ENCODE measurements at places on chromosomes 2 and 18.

DNA sequence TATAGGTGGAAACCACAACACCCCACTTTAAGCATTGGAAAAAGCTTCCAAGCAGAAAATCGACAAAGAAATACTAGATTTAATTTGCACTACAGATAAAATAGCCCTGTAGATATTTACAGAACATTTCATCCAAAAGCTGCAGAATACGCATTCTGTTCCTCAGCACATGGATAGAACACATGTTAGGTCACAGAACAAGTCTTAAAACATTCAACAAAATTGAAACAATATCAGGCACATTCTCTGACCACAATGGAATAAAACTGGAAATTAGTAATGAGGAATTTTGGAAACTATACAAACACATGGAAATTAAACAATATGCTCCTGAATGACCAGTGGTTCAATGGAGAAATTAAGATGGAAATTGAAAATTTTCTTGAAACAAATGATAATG is 27.8 kb upstream of the XDH start:
- DNase-seq: no peak

GRCh38 chr2:240891492-240892340 is 4.2 kb downstream of the MAB21L4 start:
- no peak for DNase-seq

DNA sequence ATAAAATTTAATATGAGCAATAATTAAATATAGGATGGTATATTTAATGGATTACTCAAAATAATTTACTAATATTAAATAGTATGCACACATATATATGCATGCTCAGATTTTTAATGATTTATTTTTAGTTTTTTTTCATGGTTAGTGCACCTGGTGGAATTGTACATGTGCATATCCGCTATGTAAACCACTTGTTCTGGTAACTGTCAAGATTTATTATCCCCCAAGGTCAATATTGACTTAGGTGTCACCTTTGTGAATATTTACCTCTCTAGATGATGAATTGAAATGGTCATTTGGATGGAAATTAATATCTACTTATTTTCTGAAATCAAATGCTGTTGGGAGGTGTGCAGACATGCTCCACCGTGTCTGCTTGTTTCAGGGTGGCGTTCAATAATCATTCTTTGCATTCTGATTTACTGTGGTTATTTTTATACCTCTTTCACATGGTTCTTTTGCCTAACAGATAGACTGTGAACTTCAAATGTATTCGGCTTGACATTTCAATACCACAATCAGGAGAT is 14.7 kb downstream of the CNTNAP5 start:
- DNase-seq: no peak

GRCh38 chr2:36562240-36562639 is 35.7 kb downstream of the FEZ2 start:
- DNase-seq: no peak

- DNase-seq: no peak
Measured at GRCh38 chr18:65221736-65222135, 529.1 kb upstream of the CDH7 start.

- DNase-seq: no peak
Measured at GRCh38 chr2:113910967-113911678, 21.2 kb downstream of the ACTR3 start.

DNA sequence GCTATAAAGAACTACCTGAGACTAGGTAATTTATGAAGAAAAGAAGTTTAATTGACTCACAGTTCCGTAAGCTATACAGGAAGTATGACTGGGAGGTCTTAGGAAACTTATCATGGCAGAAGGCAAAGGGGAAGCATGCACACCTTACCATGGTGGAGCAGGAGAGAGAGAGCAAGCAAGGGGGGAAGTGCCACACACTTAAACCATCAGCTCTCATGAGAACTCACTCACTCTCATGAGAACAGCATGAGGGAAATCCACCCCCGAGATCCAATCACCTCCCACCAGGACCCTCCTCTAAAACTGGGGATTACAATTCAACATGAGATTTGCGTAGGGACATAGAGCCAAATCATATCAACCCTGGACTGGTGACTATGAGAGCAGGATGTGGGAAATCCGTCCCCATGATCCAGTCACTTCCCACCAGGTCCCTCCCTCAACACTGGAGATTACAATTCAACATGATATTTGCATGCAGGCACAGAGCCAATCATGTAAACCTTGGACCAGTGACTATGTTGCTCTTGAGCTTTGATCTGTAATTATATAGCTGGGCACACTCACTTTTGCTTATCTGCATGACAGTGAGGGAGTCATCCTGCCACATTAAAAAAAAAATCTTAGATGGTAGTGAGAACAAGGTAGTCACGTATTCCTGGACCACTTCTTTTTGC is 12.9 kb downstream of the ADAM23 start:
- no peak for DNase-seq

- no peak for DNase-seq
Measured at GRCh38 chr18:62950246-62950645, 234.9 kb downstream of the PHLPP1 start.

- no peak for DNase-seq
Measured at GRCh38 chr2:41579806-41580205, 468.0 kb upstream of the PKDCC start.

DNA sequence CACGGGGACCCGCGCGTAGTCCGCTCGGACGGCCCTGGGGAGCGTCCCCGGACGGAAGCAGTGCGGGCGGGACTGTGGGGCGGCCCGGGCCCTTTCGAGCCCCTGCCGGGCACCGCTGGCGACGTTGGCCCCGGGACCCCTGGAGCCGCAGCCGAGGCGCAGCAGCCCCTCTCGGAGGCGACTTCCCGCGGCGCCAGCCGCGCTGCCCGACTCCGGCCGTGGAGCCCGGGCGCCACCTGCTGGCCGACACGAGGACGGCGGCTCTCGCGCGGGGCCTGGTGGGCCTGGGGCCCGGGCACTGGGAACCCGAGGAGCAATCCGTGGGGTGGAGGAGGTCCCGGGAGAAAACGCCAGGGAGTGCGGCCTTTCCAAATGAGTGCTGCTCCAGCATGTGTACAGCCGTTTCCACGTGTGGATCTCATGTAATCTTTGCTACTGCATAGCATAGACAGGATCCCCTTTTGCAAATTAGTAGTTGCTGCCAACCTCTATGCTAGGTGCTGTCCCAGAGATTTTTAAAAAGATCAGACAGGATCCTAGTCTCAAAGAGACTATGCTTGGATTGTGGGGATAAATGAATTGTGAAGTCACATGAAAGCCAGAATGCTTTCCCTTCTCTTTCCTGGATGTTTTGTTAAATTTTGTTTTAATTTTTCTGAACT is 4.0 kb downstream of the ID2 start:
- peak; percentile 65 for DNase-seq

DNA sequence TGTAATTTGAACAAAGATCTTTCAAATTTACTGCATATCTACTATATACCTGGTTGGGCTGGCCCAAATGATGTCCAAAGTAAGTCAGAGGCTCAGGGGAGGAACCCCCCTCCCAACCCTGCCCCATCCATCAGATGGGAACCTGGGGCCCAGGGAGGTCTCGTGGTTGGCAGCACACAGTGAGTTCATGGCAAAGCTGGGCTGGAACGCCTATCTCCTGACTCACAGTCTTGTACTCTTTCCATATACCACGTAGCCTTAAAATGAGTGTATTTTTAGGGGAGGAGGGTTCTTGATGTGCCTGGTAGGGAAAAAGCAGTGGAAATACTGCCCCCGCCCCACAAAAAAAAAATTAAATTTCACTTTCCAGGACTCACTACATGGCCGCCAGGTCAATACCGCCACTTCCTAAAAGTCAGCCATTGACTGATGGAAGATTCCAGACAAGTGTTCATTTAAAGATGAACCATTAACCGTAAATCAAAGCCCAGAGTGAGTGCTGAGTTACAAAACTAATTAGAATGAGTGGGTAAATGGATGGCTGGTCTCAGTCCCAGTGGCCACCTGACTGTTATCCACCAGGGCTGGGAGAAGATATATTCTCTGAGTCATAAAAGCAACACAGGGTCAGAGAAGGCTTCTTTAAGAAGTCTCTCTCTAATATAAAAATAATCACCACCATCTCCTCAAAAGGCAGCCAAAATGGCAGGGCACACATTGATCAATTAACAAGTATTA is 80.5 kb downstream of the ZBTB7C start:
- no peak for DNase-seq

DNA sequence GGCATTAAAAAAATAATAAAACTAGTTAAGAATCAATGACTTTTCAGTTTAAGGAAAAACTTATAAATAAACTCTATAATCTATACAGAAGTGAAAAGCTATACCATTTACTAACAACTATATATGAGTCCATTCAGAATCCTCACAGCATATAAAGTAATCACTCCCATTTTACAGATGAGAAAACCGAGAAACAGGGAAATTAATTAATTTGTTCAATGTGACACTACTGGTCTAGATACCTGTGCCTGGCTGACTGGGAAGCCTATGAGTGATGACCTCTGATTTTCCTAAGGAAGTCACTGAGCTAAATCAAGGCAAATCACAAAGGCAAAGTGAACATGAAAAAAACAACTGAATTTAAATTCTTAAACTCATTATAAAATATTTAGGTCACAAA is 99.5 kb upstream of the RNU4ATAC start:
- no peak for DNase-seq

DNA sequence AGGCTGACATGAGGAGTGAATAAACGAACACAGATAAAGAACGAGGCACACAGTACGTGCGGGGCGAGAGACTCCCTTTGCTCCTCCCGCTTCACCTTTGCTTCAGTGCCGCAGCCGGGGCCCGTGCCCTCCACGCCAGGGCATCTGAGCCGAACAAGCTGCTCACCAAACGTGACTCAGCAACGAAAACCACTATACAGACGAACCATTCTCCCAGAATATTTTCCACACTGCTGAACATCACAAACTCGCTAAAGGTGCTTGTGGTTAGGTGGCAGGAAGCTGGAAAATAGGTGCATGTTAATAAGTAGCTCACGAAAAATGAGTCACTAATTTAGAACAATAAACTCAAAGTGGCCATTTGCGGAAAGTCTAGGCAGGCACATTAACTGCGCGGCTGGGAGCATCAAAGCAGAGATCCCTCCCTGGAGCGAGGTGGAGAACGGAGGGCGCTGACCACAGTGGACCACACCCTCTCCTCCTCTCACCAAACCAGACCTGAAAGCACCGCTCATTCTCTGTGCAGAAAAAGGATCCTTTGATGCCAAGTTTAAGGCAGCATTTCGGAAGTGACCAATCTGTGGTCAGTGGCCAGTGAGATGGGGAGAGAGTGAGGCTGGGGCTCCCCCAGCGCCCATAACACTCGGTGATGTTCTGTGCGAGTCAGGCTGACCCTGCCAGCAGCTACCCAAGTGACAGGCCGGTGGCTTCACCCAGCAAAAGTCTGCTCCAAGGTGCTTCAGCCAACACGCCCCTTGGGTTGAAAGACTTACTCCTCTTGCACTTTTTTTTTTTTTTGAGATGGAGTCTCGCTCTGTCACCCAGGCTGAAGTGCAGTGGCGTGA is 153.2 kb downstream of the HDAC4 start:
- DNase-seq: no peak

GRCh38 chr2:86216575-86217555 is 17.6 kb downstream of the MRPL35 start:
- DNase-seq: no peak

- DNase-seq: no peak
Measured at GRCh38 chr18:33866386-33866785, 288.4 kb downstream of the ASXL3 start.

DNA sequence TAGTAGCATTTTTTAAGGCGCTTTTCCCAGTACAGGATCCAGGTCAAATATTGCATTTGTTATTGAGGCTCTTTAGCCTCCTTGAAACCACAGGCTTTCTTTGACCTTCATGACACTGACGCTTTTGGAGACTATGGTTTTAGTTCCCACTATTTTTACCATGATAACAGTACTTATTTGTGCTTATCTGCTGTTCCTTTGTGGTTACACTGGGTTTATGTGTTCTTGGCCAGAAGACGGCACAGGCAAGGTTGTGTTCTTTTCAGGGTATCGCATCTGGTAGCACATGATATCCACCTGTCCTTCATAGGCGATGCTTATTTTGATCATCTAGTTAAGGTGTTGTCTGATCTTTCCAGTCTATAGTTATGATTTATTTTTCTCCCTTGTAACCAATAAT is 16.8 kb upstream of the MBOAT2 start:
- DNase-seq: no peak

DNA sequence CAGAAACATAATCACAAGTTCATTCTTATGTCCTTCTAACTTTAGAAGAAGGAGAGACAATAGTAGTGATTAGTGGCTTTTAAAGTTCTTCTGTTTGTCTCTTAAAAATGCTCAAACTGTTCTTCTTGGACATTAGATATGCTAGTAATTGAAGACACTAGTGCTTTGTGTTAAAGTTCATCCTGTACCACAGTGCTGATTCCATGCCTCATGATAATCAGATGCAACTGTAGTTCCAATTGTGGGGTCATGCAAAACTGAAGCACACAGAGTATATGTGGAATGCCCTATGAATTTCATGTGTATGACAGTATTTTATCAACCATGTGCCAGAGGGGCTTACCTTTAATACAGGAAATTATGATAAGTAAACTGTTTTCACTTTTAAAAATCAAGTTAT is 11.4 kb upstream of the KCNJ13 start:
- DNase-seq: no peak

GRCh38 chr2:149018981-149019380 is 19.5 kb upstream of the LYPD6B start:
- no peak for DNase-seq

- DNase-seq: no peak
Measured at GRCh38 chr2:239113171-239113570, 265.3 kb downstream of the TWIST2 start.

DNA sequence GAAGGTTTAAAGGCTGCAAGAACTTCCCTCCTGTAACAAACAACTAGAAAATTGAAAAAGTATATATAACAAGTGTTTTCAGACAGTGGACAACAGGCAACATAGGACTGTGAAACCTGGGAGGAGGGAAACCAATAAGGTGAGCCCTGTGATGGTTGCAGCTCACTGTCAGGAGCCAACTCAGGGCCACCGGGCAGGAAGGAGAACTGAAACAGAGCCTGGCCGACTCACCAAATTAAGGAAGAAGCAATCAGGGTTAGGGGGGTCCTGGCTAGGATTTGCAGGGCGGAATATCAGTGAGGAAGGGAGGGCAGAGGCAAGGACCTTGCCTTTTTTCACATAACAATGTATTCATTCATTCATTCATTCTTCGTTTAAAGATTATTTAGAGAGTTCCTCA is 21.8 kb upstream of the CNRIP1 start:
- DNase-seq: no peak

DNA sequence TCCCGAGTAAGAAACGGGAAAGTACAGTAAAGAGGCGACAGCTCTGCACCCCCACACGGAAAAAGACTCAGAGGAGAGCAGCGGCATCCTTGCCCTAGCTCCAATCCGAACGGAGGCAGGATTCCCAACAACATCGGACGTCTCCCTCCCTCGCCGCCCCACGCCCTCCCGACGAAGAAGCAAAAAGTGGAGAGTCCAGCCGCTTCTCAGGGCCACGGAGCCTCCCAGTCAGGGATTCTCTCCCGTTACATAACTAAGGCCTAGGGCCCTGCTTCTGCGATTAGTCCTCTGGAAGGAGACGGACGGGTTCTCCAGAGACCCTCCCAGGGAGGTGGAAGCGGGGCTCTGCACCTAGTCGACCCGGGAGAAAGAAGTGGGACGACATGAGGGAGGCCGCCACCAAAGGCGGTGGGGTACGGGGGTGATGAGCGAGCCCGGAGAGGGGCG is 587 bp downstream of the SUMO1 start:
- DNase-seq: no peak

GRCh38 chr2:70565039-70565731 is 11.6 kb upstream of the TGFA start:
- no peak for DNase-seq

GRCh38 chr2:101714118-101714517 is 16.6 kb downstream of the MAP4K4 start:
- DNase-seq: no peak

All from activated gamma-delta T cell (primary cell).